ENCODE measurements at places on chromosomes 13 and 19.

DNA sequence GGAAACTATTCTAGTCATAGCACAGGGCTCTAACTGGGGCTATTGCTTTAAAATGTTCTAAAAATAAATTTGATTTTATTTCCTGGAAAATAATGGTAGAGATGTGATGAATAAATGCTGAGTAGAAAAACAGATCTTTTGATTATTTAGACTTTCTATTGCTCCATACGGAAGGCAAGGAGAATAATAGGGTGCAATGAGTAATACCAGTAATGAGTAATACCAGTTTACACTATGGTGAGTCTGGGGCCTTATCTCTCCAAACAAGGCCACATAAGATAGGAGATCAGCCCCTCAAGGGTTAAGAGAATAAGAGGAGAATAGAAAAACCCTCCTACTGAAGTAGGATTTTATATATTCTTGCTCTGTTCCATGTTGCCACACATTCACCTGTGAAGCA lies 390.4 kb downstream of the KLF5 start:
- DNase-seq = no peak

- no peak for DNase-seq
Observed at GRCh38 chr13:74329962-74330361, 195.8 kb upstream of the KLF12 start.

DNA sequence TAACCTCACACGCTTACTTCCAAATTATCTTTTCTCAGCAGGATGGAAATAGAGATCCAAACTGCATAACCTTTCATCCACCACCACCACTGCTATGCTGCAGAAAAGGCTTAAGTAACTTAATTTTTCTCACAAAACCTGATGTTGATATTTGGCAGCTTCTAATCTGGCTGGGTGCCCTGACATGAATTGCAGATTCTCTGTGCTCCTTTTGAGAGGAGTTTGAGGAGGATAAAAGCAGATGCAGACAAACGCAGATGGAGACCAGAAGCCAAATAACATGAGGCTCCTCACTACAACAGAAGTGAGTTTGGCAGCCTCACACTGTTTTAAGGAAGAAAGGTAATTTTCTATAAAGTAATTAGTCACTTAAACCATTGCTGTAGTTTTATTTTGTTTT lies 646.2 kb upstream of the ATXN8OS start:
- DNase-seq = no peak

DNA sequence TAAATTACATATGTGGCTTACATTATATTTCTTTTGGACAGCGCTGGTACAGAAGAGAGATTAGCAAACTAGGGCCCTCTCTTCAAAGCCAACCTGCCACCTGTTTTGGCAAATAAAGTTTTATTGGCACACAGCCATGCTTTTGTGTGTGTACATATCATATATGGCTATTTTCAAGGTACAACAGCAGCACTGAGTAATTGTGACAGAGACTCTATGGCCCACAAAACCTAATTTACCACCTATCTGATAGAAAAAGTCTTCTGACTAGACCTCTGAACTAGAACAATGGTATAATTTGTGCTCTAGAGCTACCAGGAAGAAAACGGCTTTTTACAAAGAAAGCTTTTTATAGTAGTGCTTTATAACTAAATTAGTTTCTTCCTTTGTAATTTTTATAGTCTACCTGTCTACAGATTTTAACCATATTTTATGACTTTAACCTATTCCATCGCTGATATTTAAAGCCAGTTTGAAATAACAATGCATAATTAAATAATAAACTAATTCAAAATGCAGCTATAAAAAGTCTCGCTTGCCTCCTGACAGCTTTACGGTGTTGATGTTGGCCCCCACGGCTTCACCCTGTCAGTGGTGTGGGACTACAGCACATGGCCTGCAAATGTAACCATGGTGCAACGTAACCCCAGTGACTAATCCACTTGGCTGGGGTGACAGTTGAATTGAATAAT lies 17.7 kb upstream of the DPY19L3 start:
- DNase-seq = no peak

DNA sequence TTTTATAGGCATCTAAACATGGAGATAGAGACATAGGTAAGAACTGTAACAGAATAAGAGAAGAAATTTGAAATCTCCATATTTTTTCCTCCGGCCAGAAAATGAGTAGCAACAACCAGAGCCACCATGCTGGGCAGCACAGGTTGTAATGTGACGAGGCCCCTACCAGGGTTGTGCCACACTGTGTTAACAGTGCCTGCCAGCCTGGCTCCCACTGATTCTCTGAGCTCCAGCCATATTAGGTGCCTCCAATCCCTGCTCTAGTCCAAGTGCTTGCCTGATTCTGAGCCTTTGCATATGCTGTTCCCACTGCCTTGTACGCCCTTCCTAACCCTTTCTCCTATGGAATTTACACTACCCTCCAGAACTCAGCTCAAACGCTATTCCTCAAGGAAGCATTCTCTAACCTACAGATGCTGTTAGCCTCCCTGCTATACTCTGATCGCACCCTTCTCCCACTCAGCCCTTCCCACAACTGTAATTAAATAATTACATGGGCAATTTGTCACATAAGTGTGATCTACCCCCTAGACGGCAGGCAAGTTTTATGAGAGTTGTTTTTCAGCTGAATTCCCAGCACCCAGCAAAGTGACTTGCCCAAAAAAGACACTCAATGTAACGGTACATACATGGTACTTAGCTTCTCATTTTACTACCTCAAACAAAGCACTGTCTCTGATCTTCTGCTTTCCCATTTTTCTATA lies 37.6 kb upstream of the STARD13 start:
- no peak for DNase-seq

GRCh38 chr19:6516659-6517291 lies 14.1 kb upstream of the TNFSF9 start:
- peak; percentile 73 for DNase-seq

DNA sequence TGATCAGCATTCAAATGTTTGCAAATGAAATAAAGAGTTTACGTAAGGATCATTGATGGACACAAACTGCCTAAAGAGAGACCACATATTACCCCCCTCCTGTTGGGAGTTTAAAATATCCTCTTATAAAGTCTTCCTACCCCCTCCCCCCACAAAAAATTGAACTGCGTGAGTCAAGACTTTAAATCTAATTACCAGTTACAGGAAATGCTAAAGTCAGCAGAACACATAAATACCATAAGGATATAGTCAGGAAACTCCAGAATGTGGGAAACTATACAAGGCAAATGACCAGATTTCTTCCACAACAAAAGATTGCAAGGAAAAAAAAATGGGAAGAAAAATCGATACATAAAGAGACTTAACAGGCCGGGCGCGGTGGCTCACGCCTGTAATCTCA lies 44.4 kb upstream of the FARP1 start:
- no peak for DNase-seq

DNA sequence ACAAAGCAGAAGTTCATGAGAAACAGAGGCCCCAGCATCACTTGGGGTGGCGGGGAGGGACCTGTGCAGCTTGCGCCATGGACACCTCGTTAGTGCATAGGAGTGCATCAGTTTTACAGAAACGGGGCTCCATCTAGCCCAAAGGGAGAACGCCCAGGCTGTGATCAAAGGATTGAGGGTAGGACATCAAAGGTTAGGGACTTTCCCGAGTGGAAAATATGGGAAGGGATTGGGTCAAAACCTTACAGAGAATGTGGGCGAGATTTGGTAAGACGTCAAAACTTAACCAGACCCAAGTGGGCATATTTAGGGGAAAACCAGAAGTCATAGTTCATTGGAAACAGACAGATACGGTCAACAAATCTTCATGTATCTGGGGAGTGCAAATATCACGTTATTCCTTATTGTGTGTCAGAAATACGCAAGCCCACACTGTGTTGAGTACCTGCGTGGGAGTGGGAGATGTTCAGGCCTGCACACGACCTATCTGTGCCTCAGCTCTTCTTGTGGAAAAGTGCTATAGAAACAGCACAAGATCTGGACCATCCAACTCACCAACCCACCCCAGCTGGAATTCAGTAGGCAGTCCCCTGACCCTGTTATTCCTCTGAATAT lies 9.4 kb upstream of the GRAMD1A start:
- no peak for DNase-seq

GRCh38 chr19:55668603-55669348 lies 6.2 kb upstream of the EPN1 start:
- DNase-seq = no peak

DNA sequence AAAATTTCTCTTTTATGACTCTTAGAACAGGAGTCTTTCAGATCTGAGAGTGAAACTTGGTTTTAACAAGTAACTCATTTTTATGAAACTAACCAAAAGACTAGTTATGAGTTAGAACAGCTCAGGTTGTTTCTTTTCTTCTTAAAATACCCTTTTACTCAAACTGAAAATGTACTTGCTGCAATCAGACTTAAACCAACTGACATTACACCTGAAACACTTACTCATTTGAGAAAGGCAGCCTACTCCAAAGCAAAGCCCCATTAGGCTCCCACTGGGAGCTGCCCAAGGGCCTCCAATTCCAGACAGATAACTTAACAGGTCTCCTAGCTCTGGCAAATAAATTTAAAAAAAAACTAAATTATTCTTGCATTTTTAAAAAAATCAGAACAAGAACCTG lies 3.6 kb downstream of the FOXO1 start:
- no peak for DNase-seq

DNA sequence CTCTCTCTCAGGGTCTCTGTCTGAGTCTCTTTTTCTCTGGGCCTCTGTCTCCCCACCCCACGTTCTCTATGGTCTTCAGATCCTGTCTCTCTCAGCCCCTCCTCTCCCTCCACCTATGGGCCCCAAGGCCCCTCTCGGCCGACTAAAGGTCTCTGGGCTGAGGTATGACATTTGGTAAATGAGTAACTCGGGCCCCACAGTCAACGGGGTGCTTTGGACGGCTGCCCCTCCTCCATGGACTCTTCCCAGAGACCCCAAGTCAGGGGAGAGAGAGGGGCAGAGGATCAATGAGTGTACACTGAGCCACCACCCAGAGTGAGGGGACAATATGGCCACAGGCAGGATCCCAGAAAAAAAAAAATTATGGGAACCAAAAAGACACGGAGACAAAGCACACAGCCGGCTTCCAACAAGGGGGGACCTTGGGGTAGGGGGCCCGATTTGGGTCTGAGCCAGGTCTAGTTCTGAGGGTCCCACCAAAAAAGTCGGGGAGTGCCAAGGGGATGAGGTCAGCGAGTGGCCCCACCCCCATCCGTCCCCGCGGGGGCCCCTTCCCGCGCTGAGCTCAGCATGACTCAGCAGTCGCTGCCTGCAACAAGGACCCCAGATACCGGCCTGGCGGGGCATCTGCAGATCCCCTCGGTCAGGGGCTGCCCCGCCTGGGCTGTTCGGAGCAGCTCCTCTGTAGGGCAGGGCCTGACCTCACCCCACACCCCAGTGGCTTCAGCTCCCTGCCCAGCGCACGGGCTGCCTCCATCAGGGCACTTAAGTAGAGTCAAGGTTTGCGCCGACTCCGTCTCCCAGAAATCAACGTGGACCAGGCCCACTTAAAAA lies 1.5 kb upstream of the FTL start:
- peak; percentile 54 for DNase-seq

DNA sequence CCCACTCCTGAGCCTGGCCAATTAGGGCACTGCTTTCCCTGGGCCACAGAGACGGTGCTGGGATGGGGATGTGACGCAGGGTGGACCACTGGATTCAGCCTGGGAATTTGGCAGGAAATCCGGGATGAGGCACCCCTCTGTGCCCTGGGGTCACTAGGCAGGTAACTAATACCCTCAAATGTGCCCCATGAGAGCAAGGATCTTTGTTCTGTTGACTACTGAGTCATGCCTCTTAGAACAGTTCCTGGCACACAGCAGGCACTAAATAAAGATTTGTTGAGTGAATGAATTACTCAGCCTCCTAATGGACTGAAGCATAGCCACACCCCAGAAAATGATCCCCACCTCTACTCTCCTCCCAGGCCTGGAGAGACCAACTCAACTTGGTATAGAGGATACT lies 15.9 kb downstream of the OPA3 start:
- no peak for DNase-seq

DNA sequence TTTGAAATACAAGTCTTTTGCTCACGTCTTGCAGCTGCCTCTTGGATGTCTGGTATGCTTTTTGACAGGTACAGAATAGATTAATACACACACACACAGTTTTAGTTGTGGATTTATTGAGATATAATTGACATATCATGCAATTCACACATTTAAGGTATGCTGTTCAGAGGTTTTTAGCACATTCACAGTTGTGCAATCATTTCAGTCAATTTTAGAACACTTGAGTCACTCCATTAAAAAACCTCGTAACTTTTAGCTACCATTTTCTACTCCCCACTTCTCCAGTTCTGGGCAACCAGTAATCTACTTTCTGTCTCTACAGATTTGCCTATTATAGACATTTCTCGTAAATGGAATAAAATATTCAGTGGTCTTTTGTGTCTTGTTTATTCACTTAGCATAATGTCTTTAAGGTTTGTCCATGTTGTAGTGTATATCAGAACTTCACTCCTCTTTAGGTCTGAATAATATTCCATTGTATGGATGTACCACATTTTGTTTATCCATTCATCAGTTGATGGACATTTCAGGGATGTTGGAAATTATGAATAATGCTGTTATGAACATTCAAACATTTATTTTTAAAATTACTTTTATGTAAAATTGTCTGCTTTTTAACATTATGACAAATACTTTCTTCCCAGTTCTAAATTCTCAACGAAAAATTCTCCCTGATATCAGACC lies 2.5 kb upstream of the ZMYM2 start:
- DNase-seq = no peak

GRCh38 chr13:37141011-37141410 lies 35.5 kb upstream of the CSNK1A1L start:
- no peak for DNase-seq

DNA sequence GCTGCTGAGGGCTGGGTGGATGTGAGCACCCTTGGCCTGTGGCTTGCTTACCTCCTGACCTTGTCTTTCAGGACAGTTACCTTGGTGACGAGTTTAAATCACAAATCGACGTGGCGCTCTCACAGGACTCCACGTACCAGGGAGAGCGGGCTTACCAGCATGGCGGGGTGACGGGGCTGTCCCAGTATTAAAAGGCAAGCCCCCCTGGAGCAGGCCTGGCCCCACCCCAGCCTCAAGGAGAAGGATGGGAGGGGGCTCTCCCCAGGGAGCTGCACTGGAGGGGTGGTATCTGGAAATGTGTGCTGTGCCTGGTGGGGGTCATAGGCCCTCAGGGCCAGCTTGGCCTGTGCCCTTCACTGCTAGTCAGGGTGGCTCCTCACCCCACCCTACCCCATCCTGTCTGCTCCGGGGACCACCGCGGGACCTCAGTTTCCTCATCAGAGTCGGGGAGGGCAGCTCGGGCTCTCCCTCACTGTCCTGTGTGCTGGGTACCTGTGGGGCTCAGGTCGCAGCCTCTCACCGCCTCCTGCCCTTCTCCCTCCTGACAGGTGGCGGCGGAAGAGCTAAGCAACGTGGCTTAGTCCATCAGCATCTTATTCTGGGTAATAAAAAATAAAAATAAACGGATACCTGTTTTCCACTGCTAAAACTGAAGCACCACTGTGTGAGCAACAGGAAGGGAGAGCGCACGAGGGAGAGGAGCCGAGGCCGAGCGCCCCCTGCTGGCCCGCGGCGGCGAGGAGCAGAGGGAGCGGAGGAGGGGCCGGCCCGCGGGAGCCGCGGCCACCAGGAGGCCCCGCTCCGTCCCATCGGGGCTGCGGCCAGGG lies 29.8 kb downstream of the CERS1 start:
- no peak for DNase-seq

DNA sequence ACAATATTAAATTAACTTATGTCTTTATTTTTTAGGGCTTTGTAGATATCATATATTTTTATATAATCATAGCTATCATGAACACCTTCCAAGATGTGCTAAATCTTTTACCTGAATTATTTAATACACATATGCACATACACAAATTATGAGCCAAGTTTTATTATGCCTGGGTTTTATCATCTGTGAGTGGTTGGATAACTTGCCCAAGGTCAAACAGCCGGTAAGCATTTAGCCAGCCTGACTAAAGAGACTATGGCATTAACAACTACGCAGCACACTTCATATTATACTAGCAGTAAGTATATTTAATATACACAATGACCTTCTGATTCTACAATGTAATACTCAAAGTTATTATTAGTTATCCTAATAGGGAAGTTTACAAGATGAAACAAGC lies 132.7 kb downstream of the FREM2 start:
- DNase-seq = no peak
